Pericardium fibroblast (primary cell): ENCODE measurements at places on chromosomes 1 and 21. TPM values are rescaled to one million over a fixed set of nuclear protein-coding genes. Genes with fewer than 3 reads are reported as not detected.

HRNR gene
- total RNA-seq: not detected in 2 replicates

ASPM gene
- total RNA-seq: 1.6 and 2.9 TPM in 2 replicates

RGL1 gene
- total RNA-seq: 17.4 and 20.8 TPM in 2 replicates

MROH9 gene
- not detected in 2 replicates for total RNA-seq

TIE1 gene
- total RNA-seq: 1.5 and 8.1 TPM in 2 replicates
